ENCODE measurements at places on chromosomes 4 and X.

GRCh38 chr4:57078685-57079521 is 31.3 kb downstream of the IGFBP7 start:
- peak; percentile 34 for DNase-seq

DNA sequence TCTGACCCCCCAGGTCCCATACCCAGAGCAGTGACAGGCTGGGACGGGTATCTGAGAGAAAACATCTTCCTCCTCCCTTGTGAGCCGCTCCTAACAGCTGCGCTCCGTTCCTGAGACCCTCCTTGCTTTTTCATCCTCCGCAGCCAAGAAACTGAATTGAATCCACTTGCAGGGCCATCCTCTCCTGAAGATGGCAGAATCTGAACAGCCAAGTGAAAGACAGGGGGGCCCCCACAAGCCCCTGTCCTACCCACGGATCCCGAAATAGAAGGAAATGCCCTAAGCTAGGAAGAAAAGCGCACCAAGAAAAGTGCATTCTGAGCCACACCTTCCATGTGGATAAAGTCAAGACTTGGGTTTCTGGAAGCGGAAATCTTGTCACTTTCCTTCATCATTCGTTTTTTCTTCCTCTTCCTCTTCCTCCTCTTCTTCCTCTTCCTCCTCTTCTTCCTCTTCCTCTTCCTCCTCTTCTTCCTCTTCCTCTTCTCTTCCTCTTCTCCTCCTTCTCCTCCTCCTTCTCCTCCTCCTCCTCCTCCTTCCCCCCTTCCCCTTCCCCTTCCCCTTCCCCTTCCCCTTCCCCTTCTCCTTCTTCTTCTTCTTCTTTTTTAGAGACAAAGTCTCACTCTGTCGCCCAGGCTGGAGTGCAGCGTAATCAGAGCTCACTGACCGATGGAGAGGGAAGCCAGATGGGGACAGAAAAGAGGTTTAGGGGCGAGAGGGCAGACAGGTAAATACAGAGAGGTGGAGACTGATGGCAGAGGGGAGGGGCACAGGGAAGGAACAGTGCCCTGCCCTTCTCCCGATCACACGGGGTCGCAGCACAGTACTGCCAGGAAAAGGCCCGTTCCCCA is 86.0 kb upstream of the WWC2 start:
- DNase-seq: no peak

DNA sequence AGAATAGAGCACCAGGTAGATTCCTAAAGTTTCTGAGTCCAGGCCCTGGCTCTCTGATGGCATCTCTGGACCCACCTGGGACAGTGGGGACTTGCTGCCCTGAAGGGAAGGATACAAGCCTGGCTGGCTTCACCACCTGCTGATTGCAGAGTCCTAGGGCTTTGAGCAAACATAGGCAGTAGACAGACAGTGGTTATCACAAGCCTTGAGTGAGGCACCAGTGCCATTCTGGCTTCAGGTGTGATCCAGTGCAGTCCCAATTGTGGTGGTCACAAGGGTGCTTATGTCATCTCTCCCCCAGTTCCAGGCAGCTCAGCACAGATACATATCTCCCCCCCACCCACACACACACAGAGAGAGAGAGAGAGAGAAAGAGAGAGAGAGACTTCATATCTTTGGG is 6.6 kb upstream of the PRRG3 start:
- DNase-seq: no peak

DNA sequence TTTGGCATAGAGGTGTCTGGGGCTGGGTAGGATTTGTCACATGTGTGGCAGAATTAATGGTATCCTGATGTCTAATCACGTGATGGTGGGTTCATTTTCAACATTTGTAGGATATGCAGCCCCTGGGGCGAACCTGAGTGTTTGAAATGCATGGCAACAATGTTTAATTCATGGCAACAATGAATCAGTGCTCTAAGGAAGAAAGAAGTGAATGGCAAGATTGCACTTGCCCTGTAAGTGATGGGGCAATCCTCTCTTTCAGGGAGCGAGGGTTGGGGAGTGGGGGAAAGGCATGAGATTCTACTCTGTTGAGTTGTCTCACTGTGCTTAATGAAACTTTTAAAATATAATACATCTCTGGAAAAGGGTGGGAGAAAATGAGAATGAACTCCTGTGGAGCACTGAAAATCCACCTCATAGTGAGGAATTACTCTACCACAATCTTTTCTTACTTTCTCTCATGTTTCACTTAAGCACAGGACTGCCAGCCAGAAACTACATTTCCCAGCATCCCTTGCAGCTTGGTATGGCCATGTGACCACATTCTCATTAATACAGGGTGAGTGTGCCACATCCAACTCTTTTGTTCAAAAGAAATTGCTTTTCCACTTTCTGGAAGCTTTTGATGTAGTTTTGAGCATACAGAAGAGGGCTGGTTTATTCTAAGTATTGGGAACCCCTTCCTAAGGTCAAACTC is 64.0 kb upstream of the PGM2 start:
- no peak for DNase-seq

- DNase-seq: no peak
Observed at GRCh38 chr4:48665555-48666186, 114.4 kb downstream of the FRYL start.

Data from NCI-H510A (cell line).